ENCODE measurements at places on chromosomes 13 and 19.

- DNase-seq = no peak
Measured at GRCh38 chr13:22929381-22930126, 251.2 kb upstream of the SGCG start.

DNA sequence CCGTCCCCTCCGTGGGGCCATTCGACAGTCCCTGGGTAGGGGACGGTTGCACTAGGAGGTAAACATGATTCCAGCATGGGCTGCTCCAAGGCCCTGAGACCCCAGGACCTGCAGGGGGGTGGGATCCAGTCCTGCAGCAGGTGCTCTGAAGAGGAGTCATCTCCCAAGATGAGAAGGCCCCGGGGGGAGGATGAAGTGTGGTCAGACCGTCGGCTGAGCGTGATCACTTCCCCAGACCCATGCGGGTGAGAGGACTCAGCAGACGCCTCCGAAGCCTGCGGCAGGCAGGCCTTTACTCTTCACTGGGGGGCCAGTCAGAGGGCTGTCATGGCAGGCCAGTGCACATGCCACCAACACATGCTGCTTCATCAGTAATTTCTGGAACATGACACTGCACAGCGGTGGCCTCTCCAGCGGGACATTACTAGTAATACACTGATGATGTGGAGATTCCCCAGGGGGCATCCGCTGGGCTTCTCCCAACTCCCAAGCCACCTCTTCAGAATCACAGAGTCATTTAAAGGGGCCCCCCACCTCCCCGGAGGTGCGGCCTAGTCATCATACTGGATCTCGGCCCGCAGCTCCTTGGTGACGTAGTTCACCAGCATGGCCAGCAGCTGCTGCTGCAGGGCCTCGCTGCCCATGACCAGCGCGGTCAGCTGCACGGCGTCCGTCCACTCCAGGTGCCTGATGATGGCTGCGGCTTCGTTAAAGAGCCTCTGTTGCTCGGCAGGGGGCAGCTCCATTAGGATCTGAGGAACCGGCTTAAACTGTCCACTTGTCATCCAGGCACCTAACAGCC is 12.7 kb downstream of the C19orf12 start:
- no peak for DNase-seq

DNA sequence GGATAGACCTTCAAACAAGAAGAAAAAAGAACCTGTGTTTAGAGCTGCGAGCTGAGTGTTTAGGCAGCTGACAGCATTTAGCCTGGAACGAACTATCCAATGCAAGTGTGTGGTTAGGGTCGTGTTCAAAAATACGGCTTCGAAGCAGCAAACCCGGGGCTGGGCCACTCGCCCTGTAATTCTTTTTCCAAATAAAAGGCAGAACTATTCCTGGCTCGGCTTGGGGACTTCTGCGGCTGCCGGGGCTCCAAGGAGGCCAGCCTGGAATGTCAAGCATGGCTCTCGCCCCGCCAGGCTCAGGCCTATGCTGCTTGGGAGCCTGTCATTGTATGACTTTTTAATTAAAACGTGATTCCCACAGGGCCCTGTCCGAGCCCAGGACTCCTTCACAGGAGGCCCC is 51.7 kb upstream of the KLF2 start:
- DNase-seq = no peak

DNA sequence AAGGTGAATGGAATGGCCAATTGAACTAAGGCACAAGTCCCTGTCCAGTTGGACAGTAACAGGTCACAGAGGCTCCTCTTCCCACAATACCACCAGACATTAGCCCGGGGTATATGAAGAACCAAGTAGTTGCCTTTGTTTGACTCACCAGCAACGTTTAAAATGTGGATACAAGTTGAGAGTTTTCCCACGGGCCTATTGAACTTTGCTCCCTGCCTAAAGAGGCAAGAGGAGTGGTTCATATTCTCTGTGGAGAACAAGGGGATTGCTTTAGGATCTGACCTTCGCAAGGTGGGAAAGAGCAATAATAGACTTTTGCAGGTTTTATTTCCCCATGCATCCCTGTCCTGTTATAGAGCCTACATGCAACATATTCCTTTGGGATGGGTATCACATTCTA is 177.2 kb downstream of the POU4F1 start:
- no peak for DNase-seq
